ENCODE measurements at places on chromosomes 6 and 20. TPM values are rescaled to one million over a fixed set of nuclear protein-coding genes. Genes with fewer than 3 reads are reported as not detected.

DNA sequence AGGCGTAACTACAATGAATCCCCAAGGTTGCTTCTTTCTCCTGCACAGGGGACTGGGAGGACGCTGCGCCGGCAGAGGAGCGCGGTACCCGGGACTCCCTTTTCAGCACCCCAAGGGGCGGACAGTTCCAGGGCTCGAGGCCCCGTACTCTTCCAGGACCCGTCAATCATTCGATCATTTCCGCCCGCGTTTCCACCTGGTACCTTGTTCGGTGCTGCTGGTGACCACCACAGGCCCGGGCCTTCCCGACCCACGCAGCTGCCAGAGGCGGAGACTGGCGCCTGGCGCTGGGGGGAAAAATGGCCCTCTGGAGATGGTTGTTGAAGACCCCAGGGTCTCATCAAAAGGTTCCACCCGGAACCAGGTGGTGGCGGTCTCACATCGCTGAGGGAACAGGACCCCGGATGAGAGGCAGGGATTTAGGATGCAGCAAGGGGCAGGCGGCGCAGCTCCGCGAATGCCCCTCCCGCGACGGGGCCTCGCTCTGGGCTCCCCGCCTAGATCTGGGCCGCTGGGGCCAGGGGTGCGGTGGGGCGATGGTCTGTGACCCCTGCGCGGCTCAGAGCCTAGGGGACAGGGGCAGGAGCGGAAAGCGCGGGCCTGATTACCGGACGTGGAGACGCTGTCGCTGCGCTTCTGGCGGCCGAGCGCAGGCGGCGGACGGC lies 744 bp downstream of the VSX1 start:
- H3K4me3 ChIP-seq, result no peak overlapping the region
- H3K27me3 ChIP-seq, result peaks cover 59% of the 10 kb centered on the region
- no peak for DNase-seq
- H3K36me3 ChIP-seq, result no peaks in the 10 kb centered on the region
- H3K4me1 ChIP-seq, result peaks cover 13% of the 10 kb centered on the region

DNA sequence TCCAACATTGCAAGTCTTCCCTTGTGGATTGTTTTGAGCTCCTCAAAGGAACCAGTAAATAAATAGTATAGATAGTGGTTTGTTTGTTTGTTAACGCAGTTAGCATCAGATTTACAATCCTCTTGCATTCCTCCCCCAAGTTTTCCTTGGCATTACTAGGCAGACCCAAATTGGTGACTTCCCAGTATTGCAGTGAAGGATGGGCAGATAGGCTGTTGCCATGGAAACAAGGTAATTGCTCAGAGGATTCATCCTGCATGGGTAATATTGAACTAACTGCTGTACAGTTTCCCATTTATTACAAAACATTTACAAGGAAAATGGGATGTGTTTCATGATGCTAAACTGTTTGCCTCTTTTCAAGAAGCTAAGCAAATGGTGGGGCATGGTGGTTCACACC lies 477.2 kb downstream of the EPM2A start:
- no peak for DNase-seq
- no peak overlapping the region for H3K27ac ChIP-seq
- no peak overlapping the region for H3K4me3 ChIP-seq
- H3K4me1 ChIP-seq, result no peaks in the 10 kb centered on the region

- peak overlapping the region; percentile 82 for H3K27ac ChIP-seq
- H3K27me3 ChIP-seq, result no peaks in the 10 kb centered on the region
- DNase-seq, result peak; percentile 22
- peaks cover 58% of the 10 kb centered on the region for H3K36me3 ChIP-seq
Measured at GRCh38 chr6:85470023-85470410, 20.1 kb downstream of the NT5E start.

GRCh38 chr6:97440590-97441176 lies 157.7 kb upstream of the MMS22L start:
- H3K36me3 ChIP-seq, result no peaks in the 10 kb centered on the region
- peak overlapping the region; percentile 49 for H3K4me3 ChIP-seq
- H3K27ac ChIP-seq, result no peak overlapping the region
- DNase-seq, result peak; percentile 24

The TAGAP gene
- not detected for total RNA-seq

- no peak for DNase-seq
- H3K27me3 ChIP-seq, result peaks cover 6% of the 10 kb centered on the region
- H3K4me1 ChIP-seq, result peaks cover 12% of the 10 kb centered on the region
- no peak overlapping the region for H3K4me3 ChIP-seq
- H3K27ac ChIP-seq, result peak overlapping the region; percentile 42
Measured at GRCh38 chr6:15510536-15511247, 152.1 kb downstream of the DTNBP1 start.

DNA sequence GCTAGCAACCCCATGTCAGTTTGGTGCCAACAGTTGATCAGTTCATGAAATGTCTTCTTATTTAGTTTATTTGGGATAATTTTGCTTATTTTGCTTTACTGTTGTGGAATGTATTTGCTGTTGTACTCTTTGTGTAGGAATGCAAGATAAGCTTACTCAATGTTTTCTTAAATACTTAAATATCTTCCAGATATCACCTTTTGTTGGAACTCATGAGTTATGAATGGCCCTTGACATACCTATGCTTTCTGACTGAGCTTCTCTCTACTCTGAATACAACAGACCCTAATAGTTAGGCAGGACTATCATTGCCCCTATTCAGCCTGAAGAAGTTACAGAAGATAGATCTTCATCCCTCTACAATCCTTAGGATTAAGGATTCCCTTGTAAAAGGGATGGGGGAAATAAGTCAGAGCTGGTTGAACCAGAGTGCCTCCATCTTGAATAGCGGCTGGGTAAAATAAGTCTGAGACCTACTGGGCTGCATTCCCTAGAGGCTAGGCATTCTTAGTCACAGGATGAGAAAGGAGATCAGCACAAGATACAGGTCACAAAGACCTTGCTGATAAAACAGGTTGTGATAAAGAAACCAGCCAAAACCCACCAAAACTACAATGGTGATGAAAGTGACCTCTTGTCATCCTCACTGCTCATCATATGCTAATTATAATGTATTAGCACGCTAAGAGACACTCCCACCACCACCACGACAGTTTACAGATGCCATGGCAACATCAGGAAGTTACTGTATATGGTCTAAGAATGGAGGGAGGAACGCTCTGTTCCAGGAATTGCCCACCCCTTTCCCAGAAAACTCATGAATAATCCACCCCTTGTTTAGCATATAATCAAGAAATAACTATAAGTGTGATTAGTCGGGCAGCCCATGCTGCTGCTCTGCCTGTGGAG lies 196.9 kb downstream of the AKAP7 start:
- no peak overlapping the region for H3K27ac ChIP-seq
- H3K27me3 ChIP-seq, result peaks cover 3% of the 10 kb centered on the region
- no peaks in the 10 kb centered on the region for H3K4me1 ChIP-seq
- no peak overlapping the region for H3K4me3 ChIP-seq
- no peaks in the 10 kb centered on the region for H3K36me3 ChIP-seq
- DNase-seq, result no peak

DNA sequence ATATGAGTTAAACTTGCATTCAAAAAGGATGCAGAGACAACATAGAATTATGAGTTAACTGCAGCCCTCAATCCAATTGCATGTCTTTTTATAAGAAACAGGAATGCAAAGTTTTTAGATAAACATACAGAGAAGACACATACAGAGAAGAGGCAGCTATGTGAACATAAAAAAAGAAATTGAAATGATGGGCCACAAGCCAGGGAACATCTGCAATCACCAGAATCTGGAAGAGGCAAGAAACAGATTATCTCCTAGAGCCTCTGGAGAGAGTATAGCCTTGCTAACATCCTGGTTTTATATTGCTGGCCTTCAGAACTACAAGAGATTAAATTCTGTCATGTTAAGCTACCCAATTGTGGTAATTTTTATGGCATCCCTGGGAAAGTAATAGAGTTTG lies 257.2 kb upstream of the EYS start:
- no peaks in the 10 kb centered on the region for H3K4me1 ChIP-seq
- H3K4me3 ChIP-seq, result no peak overlapping the region
- no peak for DNase-seq
- no peak overlapping the region for H3K27ac ChIP-seq

DNA sequence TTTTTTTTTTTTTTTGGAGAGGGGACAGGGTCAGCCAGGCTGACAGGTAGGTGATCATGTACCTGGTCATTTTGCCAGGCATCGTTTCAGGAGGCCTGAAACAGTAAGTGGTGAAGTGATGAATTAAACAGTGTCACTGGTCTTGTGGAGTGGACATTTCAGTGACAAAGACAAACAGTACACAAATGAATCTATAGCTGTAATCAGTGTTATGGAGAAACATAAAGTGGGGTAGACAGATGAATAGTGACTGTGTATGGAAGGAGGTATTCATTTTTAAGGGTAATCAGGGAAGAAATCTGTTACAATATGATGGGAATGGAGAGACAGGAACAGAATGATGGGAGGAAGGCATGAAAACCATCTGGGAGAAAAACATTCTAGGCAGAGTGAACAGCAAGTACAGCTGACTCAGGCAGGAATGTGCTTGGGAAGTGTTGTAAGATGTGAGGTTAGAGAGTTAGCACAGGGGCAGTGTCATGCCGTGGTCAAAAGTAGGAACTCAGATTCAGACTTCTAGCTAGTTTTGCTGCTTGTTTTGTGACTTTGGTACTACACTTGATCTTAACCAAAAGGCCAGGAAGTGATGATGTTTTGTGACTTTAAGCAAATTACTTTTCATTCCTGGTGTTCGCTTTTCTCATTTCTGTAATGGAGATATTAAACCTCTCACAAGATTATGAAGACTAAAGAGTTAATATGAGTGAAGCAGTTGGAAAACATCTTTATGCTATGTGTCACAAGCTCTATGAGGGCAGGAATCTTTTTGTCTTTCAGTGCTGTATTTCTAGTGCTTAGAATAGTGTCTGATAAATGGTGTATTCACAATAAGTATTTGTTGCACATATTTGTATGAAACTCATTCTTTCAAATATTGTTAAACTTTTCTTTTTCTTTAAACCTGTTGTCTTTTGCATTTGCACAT lies 43.4 kb downstream of the QKI start:
- peak overlapping the region; percentile 63 for H3K4me3 ChIP-seq
- DNase-seq, result peak; percentile 86
- peaks cover 35% of the 10 kb centered on the region for H3K36me3 ChIP-seq
- H3K27me3 ChIP-seq, result no peaks in the 10 kb centered on the region

- H3K27ac ChIP-seq, result no peak overlapping the region
- peaks cover 72% of the 10 kb centered on the region for H3K4me1 ChIP-seq
- DNase-seq, result no peak
- peaks cover 24% of the 10 kb centered on the region for H3K36me3 ChIP-seq
- peaks cover 4% of the 10 kb centered on the region for H3K27me3 ChIP-seq
Measured at GRCh38 chr6:16405375-16405774, 167.0 kb downstream of the GMPR start.

The GSTA2 gene
- not detected for total RNA-seq

GRCh38 chr6:41576667-41577066 lies 30.5 kb downstream of the FOXP4 start:
- peaks cover 6% of the 10 kb centered on the region for H3K36me3 ChIP-seq
- H3K27ac ChIP-seq, result no peak overlapping the region
- peaks cover 2% of the 10 kb centered on the region for H3K27me3 ChIP-seq
- H3K4me3 ChIP-seq, result no peak overlapping the region
- H3K4me1 ChIP-seq, result peaks cover 48% of the 10 kb centered on the region
- no peak for DNase-seq

DNA sequence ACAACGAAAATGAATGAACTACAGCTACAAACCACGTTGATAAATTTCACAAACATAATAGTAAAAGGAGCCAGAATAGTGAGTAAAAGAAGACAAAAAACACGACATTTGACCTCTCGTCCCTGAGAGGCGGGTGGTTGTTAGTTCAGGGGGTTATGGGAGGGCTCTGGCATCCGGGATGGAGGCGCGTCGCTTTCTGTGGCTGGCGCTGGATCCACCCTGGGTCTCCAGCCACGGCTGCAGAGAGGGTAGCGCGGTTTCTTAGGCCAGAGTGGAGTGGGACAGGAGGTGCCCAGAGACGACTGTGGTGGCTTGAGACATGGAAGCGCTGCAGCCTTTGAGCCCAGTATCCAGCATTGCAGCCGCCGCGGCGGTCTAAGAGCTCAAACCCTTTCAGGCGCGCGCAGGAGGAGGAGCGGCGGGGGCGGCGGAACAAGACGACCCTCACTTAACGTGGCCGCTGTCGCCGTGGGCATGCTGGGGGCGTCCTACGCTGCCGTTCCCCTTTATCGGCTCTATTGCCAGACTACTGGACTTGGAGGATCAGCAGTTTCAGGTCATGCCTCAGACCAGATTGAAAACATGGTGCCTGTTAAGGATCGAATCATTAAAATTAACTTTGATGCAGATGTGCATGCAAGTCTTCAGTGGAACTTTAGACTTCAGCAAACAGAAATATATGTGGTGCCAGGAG lies 3.7 kb upstream of the ZSCAN23 start:
- peaks cover 27% of the 10 kb centered on the region for H3K4me1 ChIP-seq
- peaks cover 5% of the 10 kb centered on the region for H3K27me3 ChIP-seq
- no peak overlapping the region for H3K27ac ChIP-seq

The UNC5CL gene
- not detected for total RNA-seq

DNA sequence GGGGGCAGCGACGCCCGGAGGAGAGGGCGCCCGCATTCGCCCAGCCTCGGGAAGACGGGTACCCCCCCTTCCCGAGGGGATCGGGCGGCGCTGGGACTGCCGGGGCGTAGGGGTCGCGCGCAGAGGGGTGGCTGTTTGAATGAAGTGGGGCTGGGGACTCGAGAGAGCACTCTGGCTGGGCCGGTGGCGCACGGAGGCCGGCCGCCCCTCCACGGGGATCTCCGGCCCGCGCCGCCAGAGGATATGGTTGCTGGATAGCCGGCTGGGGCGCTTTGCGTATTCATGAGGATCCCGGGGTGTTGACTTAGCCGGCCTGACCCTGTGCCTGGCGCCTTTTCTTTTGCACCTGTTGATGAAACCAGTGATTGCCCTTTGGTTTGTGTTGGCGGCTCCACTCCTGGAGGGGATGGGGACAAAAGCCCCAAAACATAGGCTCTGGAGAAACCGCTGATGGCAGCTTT lies 469 bp downstream of the SYNJ2 start:
- DNase-seq, result no peak
- peaks cover 9% of the 10 kb centered on the region for H3K36me3 ChIP-seq
- H3K27ac ChIP-seq, result peak overlapping the region; percentile 73
- peak overlapping the region; percentile 92 for H3K4me3 ChIP-seq
- no peaks in the 10 kb centered on the region for H3K27me3 ChIP-seq

DNA sequence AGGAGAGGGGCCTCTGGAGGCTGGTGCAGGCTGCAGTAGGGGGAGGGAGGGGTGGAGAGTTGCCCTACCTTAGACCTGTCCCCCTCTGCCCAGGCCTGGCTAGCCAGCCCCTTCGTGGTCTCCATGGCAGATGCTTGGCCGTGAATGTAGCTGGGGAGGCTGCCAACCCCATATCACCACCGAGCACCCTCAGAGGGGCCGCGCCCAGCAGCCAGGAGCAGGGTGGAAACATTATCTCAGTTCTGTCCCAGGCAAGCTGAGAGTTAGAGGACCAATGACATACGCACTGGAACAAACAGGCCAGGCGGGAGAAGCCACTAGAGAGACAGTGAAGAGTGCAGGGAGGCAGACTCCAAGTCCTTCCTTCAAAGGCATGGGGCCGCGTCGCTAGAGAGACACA lies 66.5 kb downstream of the LRFN2 start:
- DNase-seq, result no peak
- H3K4me1 ChIP-seq, result no peaks in the 10 kb centered on the region
- H3K4me3 ChIP-seq, result no peak overlapping the region

All from HFFc6 (cell line).